Endothelial cell of umbilical vein (primary cell): ENCODE measurements at places on chromosomes 2 and 18. TPM values are rescaled to one million over a fixed set of nuclear protein-coding genes. Genes with fewer than 3 reads are reported as not detected.

Gene PMAIP1
- 7.3 and 7.6 TPM in 2 replicates for polyA plus RNA-seq

DNA sequence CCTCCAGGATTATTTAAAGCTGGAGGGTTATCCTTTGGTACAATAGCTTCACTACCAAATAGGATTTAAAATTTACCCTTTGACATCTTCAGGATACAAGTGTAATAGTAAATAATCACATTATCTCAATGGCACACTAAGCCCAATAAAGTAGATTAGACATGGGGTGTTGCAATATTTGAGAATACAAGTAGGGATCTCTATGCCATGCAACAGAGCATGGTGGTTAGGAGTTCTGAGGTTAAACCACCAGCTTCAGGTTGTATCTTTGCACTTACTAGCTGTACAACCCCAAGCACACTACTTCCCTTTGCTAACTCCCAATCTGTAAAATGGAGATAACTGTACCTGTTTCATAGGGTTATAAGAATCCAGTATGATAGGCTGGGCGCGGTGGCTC is 6.2 kb downstream of the MBD2 start:
- DNase-seq = no peak

Gene MAB21L4
- not detected in 2 replicates for polyA plus RNA-seq

DNA sequence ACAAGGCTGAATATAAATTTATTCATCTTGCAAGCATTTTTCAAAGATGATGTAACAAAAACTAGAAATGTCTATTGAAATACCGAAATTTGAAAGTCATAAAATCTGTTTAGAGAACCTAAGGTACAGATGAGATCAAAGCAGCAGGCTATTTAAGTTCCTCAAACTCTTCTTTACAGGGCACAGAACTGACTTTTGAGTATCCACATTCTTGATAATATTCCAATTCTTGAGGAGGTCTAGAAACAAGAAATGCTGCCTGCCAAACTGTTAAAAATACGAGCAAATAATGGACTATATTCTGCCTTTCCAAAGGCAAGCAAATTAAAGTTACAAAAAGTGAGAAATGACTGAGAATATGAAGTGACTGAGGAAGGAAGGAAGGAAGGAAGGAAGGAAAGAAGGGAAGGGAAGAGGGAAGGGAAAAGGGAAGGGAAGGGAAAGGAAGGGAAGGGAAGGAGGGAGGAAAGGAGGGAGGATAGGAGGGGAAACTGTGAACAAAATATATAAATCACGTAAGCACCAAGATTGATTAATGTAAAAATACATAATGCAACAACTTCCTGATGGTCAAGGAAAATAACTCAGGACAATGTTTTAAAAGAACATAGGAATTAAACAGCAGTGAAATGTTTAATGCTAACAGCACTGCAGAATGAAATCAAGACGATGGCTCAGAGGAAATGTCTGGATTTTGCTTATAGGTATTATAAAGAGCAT is 248.9 kb upstream of the HNRNPA3 start:
- DNase-seq = no peak

DNA sequence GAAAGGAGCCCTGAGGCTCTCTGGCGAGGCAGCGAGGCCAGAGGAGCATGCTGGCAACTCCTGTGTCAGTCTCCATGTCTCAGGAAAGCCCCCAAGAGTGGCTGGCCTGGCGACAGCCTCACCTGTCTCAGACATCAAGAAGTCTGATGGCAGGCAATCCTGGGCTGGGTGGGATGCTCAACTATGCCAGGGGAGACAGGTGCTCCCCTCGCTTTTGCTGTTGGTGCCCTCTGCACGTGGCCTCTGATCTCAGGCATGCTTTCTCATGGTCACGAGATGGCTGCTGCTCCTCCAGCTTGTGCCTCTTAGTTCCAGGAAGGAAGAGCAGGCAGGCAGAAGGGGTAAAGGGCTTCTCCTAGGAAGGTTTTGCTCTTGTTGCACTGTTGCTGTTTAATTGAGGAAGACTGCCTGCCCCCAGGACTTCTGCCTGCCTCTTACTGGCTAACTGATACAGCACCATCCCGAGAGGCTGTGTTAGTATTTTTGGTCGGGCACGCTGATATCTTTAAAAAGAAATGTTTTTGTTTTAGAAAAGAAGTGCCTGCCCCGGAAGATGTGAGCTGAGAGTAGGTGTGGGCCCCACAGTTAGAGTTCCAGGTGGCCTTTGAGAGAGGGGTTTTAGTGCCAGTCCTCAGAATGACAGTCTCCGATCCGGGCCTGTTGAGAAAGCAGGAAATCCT is 344.8 kb upstream of the HS6ST1 start:
- DNase-seq = no peak

GRCh38 chr2:112529757-112530156 is 12.5 kb upstream of the POLR1B start:
- DNase-seq = no peak

- no peak for DNase-seq
Observed at GRCh38 chr2:120587279-120587996, 148.2 kb upstream of the GLI2 start.

DNA sequence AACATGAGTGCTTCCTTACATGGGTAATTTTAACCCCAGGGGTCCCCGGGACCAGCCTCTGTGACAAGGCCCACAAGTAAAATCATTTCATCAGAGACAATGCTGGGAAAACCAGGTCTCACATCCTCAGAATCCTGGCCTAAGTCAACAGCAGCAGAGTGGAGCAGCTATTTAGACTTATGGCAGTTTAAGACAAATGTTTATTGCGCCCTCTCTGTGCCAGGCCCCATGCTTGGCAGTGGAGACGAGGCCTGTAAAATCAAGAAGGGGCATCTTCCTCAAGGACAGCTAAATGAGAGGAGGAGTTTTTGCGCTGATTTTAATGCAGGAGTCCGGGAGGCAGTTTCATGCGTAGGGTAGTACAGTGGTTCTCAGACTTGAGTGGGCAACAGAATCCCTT is 56.0 kb upstream of the ACAA2 start:
- no peak for DNase-seq

DNA sequence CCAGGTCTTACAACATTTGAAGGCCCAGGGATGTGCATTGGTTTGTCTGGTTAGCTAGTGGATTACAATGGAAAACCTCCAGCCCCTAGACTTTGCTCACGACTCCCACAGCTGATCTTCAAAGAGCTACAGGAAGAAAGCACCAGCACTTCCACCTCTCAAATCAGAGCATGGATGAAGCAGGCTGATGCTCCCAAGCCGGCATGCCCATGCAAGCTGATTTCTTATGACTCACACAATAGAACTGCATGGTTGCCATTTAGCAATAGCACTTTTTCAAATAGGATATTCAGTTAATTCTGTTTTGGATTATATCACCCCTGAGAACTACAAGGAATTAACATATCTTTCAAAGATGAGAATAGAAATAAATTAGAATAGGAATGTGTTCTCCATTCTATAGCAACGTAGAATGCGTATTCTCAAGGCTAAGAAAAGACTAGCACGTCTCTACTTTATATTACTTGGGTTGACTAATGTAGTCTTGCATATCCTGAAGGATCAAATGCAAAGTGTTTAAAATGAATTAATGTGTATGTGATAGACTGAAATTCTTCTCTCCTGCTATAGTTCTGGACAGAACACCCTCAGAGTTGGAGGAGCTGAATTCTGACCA is 292.4 kb downstream of the TRIB2 start:
- DNase-seq = no peak

DNA sequence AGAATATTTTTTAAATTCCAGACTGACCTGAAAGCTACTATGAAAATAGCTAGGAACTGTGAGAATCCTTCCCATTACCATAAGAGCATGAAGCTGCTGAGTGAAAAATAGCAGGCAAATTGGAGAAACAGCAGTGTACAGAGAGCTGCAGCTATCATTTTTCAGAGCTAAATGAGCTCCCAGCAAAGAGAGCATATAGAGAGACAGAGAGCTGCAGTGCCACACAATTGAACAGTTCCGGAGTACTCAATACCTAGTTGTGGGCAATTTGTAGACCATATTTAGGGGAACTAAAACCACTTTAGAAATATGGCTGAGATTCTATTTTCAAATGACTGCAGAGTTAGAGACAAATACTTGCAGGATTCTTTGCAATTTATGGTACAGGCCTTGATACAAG is 645.3 kb downstream of the STK39 start:
- DNase-seq = no peak

Gene C2orf80
- not detected in 2 replicates for polyA plus RNA-seq

Gene STAT4
- 0.97 and 1.2 TPM in 2 replicates for polyA plus RNA-seq

Gene SLC9A4
- not detected in 2 replicates for polyA plus RNA-seq

Gene SCYGR4
- not detected in 2 replicates for polyA plus RNA-seq

DNA sequence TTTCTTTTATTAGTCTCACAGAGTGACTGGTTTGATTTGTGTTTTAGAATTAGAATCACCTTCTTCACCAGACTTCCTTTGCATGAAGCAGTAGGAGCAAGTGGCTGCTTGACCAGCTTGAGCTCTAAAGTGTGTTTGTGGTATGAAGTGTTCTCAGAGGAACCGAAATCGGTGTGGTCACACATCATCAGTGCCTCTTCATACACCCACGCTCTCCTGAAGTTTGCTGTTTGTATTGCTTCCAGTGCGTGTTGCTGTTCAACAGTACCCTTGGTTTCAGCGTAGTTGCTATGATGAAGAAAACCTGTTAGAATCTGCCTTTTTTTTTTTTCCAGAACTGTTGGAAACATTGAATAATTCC is 77.9 kb downstream of the LIMS1 start:
- no peak for DNase-seq

Gene TRPM8
- polyA plus RNA-seq = not detected in 2 replicates

Gene EGR4
- polyA plus RNA-seq = not detected in 2 replicates

GRCh38 chr2:7758073-7758759 is 841.0 kb downstream of the RNF144A start:
- no peak for DNase-seq

GRCh38 chr2:157150747-157151146 is 106.8 kb upstream of the GALNT5 start:
- DNase-seq = no peak

DNA sequence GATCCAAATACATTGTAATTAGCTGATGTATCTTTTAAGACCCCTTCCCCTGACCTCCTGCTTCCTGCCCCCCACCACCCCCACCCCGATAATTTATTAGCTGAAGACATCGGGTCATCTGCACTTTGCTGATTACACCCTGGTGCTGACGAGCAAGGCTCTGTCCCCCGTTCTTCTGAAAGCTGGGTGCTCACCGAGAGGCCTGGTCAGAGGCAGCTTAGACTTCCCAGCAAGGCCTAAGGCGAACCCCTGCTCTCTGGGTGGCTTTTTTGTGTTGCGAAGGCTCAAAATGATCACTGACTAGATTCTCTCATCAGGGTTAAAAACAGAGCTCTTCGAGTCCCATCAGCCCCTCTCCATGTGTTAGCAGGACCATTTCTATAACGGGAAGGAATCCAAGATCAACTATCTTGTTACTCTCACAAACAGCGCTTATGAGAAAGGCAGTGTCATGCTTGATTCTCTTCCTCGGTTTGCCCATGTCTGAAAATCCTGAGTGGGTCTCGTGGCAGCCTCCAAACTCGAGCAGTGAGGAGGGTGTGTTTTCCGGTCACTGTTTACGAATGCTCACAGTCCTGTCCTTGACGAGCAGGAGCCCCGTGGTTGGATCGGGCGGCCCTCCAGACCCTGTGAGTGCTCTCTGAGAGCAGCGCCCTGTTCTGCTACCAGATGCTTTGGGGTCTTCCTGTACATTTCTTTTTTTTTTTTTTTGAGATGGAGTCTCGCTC is 201.6 kb downstream of the HDAC4 start:
- no peak for DNase-seq

Gene MC5R
- not detected in 2 replicates for polyA plus RNA-seq

DNA sequence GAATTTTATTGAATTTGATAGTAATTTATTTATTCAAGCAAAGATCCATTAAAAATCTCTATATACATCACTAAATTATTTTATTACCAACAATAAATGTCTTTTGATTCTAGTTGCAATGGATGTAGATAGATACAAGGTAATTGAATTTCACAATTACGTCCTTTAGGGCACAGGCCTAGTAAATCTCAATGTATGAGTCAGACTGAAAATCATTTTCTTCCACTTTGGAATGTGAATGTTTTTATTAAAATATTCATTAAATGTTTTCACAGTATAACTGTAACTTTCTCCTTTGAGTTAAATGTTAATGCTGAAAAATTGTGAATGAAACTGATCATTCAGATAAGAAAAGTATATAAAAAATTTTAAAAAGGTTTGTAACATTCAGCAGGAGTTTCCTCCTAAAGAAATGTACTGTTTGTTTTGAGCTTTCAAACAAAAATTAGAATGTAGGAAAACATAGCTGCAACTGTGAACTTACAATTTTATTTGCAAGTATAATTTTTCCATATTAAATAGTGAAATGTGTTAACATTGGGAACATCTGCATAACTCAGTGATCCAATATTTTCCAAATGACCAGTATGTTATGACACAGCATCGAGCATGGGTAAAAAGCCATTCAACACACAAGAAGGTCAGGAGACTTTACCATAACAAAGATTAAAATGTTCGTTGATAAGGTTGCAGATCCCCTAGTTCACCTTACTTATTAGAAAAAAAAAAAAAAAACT is 663.7 kb downstream of the METTL4 start:
- no peak for DNase-seq

Gene ACTG2
- not detected in 2 replicates for polyA plus RNA-seq

GRCh38 chr2:184558713-184559464 is 39.4 kb upstream of the ZNF804A start:
- no peak for DNase-seq

DNA sequence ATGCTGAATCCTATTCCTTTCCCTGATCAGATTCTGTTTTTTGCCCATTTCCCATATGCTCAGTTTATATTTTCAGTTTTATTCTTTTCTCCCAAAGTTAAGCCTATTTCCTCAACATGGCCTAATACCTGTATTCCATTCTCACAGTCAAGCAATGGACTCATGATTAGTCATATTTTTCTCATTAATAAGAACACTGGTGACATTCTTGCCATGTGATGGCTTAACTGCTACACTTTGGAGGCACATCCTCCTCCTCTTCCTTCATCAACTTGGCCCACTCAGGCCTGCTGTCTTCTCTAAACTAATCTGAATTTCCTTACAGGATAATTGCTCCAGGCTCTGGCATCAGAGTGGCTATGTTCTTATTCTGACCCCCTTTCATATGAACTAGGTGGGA is 679.2 kb downstream of the NYAP2 start:
- DNase-seq = no peak

Gene TTC31
- polyA plus RNA-seq = 24.1 and 24.8 TPM in 2 replicates

Gene STARD6
- not detected in 2 replicates for polyA plus RNA-seq

DNA sequence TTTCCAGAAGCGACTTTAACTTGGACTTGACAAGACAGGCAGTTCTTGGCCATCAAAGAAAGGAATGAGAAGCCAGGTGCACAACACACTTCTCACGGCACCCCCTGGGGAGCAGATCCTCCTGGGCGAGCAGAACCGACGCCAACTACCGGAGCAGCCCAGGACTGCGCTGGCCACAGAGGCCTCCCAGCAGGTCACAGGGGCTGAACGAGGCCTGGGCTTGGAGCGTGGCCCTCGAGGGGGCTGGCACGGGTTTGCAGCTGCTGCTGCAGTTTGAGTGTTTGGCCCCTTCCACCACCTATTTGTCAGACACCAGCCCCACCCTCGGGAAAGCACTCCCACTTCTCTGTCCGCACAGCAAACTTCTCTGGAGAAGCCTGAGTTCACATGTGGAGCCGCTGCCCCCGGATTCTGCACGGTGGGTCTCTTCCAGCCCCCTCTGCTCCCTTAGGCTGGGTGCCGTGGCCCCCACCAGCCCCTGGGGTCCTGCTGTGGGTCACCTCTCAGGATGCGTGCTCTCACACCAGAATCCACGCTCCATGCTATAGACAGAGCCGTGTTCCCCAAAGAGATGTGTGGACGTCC is 306.7 kb upstream of the SALL3 start:
- DNase-seq = no peak
